ENCODE measurements at places on chromosomes 5 and 9. TPM values are rescaled to one million over a fixed set of nuclear protein-coding genes. Genes with fewer than 3 reads are reported as not detected.

DNA sequence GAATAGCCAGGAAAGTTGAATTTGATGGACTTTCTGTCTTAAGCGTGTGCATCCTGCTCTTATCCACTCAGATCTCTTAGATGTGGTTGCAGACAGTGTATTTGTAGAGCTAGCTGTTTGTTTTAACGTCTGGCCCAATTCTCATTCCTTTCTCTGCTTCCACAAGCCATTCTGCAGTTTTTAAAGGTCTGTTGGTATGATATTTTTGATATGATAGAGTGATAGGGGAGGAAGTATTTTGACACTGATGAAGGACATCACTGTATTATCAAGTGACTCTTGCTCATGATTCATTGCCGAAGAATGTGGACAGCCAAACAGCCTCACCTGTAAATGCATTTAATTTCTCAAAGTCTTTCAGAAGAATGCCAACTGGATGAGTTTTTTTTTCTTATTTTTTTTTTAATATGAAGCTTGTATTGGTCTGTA is 4.5 kb downstream of the TJP2 start:
- DNase-seq = no peak

Gene DOK3
- total RNA-seq = 6.7 TPM

Gene ARSK
- total RNA-seq = 11.0 TPM

GRCh38 chr9:122218935-122219855 is 9.6 kb downstream of the LHX6 start:
- peak; percentile 64 for DNase-seq

DNA sequence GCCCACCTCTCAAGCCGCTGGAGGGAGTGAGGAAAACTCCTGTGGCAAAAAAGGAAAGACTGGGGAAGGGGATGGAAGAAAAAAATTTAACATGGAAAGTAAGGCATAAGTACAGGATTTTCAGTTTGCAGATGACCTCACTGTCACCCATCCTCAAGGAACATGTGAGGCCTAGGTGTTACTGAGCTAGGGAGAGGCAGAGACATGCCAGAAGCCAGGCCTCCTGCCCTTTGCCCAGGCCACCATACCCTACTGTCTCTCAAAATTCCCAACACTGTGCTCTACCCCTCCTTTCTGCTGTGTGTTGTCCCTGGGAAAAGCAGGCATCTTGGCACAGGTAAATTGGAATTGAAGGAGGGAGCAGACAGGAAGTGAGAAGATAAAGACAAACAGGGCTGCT is 4.4 kb upstream of the MGAT1 start:
- no peak for DNase-seq

DNA sequence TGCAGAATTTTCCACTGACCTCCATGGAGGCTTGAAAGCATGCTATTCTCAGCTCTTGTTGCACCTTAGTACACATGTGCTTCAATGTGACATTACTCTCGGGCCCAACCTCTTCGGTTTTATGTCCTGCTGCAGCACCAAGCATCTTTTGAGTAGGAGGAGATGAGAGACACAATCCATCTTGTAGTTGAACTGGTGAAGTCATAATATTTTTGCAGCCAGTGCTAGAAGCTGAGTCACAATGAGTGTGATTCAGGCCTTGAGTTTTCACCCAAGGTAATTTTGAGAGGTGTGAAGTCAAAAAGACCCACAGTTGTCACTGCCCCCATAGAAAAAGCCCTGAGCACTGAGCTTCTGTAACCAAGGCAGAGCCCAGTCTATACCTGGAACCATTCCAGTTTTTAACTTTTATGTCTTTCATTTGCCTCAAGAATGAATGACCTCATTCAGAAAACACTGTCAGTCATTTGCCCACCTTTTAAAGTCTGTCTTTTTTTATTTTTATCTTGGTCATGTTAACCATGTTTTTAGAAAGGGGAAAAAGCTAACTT is 117.7 kb downstream of the ZNF462 start:
- DNase-seq = no peak

- no peak for DNase-seq
Measured at GRCh38 chr5:154428208-154428607, 17.6 kb upstream of the SAP30L start.

- no peak for DNase-seq
Measured at GRCh38 chr9:10003047-10003446, 609.8 kb downstream of the PTPRD start.

DNA sequence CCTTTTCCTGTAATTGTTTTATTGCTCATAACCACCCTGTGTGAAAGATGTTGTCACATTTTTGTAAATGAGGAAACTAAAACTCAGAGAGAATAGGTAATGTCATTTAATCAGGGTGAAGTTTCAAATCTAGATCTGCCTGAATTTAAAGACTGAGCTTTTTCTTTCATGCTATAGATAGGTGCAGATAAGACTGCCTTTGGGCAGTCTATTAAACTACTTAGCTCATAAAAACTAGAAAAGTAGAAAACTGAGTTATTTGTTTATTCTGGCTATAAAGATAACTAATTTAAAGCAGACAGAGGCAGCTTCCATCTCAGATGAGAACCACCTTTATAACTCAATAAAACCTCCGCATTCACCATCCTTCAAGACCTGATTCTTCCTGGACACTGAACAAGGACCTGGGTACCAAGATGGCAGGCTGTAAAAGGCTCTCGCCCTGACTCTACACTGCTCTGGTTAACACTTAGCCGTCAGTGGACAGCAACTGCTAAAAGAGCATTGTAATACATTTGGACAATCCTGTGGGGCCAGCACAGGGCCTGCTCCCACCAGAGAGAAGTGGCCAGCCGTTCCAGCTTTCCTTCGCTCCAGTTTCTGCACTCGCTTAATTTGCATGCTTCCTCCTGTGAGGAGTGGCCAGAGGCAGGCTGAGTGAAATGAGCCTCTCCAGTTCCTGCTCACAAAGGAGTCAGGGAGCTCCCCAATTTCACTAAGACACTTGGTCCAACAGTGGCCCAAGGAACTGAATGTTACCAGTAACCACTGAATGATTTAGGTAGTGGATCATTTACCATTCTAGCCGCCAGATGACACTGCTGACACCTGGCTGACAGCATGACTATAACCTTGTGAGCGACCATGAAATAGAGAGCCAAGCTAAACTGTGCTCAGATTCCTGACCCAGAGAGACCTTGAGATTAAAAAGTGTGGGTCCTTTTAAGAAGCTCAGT is 566.4 kb downstream of the EFNA5 start:
- DNase-seq = peak; percentile 46

DNA sequence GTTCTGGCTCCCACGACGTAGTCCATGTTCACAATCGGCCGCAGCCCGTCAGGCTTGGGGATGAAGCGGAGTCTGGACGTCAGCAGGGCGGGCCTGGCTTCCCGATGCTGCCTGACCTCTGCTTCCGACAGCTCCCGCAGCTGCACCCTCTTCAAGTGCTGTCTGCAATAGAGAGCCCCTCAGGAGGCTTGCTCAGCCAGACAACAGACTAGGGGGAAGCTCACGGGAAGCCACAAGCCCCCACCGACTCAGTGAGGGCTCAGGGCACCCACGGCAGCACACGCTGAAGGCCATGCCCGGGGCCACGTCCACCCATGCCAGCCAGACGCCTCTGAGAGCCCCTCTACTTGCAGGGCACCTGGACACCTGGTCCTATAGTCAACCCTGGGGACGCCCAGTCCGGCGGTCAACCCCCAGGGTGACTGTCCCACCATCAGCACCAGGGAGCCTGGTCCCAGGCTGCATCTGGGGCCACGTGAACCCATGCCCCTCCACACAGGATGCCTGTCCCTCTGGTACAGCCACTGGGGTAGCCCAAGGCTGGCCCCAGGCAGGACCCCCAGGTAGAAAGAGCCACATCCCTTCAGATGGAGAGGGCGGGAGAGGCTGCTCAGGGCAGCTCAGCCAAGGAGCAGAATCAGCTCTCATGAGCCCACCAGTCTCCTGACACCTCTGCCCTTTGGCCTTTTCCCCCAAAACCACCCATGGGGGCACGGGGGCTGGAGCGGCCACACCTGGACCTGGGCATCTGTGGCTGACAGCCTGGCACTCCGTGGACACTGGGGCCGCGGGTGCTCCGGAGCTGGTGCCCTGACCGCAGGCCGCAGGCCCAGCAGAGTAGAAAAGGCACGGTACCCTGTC is 14.5 kb downstream of the TERT start:
- no peak for DNase-seq

- no peak for DNase-seq
Measured at GRCh38 chr5:162473041-162473714, 405.6 kb downstream of the GABRG2 start.

- DNase-seq = peak; percentile 66
Measured at GRCh38 chr5:67215519-67216471, 19.2 kb upstream of the CD180 start.

Gene FOXD4L3
- total RNA-seq = not detected

DNA sequence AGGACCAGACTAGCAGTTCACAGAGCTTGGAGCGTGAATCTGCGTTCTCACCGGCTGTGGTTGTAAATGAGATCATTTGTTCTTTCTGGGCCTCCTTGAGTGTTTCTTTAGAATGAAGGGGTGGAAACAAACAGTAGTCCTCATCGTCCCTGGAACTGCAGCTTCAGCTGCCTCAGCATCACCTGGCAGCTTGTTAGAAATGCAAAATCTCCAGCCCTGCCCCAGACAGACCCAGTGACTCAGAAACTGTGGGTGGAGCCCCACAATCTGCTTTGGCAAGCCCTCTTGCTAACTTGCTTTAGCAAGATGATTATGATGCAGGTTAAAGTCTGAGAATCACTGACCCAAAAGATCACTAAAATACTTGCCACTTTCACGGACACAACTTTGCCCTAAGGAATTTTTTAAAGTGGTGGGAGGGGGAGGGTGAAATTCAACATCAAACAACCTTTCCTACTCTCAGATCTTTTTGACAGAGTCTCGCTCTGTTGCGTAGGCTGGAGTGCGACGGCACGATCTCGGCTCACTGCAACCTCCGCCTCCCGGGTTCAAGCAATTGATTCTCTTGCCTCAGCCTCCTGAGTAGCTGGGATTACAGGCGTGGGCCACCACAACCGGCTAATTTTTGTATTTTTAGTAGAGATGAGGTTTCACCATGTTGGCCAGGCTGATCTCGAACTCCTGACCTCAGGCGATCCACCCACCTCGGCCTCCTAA is 86.0 kb downstream of the BRINP1 start:
- DNase-seq = no peak

Measured in tongue (tissue), 3 donors.